ENCODE measurements at places on chromosomes 6 and 20.

- DNase-seq: no peak
Observed at GRCh38 chr20:47055699-47056369, 161.2 kb downstream of the EYA2 start.

DNA sequence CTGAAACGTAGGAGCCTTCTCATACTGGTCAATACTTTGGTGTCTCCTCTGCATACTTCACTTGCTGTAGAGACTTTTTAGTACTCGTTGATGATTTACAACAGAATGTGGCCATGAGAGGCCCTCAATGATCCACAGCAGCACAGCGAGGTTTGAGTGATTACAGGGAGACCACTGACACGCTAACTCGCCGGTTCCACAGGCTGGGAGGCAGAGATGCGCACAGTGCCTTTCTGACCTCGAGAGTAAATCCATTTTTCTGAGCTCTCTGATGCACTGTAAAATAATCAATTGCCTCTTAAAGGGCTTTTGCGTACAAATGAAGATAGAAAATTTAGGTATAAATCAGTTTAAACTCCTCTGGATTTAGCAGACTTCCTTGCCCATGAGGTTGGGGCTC is 56.2 kb upstream of the TBC1D7 start:
- DNase-seq: no peak

- DNase-seq: no peak
Observed at GRCh38 chr6:107692351-107692750, 131.8 kb downstream of the SCML4 start.

DNA sequence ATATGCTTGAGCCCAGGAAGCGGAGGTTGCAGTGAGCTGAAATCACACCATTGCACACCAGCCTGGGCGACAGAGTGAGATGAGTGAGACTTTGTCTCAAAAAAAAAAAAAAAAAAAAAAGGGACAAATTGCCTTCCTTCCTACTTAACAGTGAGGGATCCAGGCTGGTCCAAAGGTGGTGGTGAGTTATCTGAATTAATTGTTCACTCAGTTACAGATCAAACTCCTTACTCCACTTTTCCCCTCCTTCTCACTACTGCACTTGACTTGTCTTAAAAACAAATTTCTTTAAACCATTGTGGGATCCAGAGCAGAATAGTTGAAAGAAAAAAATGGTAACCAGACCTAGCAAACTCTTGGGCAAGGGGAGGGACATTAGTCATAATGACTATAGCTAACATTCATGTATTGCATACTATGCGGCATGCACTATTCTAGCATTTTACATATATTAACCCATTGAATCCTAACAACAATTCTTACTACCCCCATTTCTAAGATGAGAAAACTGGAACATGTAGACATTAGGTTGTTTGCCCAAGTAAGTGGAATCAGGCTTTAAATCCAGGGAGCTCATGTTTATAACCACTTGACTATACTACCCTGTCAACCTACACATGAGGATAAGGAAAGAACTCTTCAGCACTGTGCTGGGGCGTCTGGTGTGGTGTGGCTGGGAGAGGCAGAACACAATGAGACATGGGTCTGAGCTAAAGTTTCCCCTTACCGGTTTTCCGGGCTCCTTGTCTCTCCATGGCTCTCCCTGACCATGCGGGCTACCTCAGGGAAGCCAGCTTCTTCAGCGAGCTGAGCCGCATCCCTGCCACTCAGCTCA is 1.5 kb downstream of the GPANK1 start:
- DNase-seq: no peak
